ENCODE measurements at places on chromosomes 4 and X.

DNA sequence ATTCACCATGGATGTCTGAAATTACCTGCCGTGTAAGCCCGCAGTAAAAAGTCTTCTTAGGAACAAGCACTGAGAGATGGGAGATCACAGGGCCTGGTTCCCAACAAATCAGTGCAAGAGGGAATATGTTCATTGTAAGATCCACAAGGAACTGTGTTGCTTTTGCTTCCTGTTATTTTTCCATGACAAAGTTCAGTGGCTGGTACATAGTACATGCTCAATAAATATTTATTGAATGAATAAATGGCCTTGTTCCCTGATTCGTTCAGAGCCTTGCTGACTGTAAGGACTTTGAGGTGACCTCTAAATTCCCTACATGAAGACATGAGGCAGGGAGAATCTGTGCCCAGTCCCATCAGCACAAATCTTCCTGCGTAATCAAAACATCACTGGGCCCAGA is 7.4 kb downstream of the TMEM31 start:
- DNase-seq: no peak

GRCh38 chr4:105765690-105766407 is 57.3 kb downstream of the GSTCD start:
- no peak for DNase-seq

GRCh38 chr4:184450045-184450444 is 24.3 kb downstream of the IRF2 start:
- DNase-seq: peak; percentile 64

DNA sequence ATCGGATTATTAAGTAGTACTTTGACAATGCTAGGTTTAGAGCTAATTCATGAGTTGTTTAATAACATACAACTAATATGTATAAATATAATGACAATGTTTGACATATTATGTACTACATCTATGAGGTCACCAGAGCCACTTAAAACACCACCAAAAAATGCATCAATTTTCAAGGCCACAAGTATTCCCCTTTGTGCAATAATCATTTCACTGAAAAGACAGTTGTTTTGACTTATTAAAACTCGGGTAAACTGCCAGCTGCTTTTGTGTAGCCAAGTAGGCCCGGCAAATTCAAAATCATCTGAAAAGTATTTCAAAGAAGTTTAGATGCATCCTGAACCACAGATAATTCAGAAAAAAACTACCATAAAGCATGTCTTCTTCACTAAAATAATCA is 48.7 kb downstream of the CLOCK start:
- DNase-seq: no peak

All from NCI-H1048 (cell line).